ENCODE measurements at places on chromosomes 5 and 9.
A peak's percentile ranks its signal among the peaks of the same experiment; 100 is the strongest.

DNA sequence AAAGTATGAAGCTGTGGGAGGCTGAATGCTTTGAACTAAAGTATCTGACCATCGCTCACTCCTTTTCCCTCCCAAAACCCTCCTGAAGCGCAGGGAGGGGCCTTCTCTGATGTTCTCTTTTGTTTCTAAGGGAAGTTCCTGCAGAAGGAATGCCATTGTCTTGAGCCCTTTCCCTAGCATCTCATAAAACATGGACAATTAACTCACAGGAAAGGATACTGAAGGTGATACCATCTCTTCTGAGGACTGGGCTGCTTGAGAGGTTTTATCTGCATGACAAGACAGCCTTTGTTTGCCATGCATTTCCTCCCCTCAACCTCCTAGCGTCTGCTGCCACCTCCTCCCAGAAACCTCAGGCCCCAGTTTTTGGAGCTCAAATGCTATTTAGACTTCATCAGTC is 4.3 kb upstream of the RMND5B start:
- DNase-seq, result no peak

DNA sequence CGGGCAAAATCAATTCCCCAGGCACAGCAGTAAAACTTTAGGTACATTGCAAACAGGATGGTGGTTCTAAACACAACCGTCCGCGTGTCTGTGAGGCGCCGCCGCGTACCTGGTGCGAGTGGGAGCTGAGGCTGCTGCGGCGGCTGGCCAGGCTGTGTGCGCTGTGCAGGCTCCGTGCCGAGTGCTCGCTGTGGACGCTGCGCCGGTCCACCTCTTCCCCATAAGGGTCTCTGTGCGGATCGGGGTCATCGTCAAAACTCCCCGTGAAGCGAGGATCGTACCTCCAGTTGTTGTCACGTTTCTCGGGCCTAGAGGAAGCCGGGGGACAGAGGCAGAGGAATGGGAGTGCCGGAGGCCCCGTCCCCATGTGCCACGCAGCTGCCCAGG is 16.7 kb downstream of the SEC16A start:
- DNase-seq, result no peak

GRCh38 chr5:170818232-170818631 is 34.7 kb downstream of the GABRP start:
- DNase-seq, result no peak

- DNase-seq, result no peak
Measured at GRCh38 chr9:121233906-121234831, 32.5 kb upstream of the RAB14 start.

GRCh38 chr9:127397646-127398274 is 791 bp downstream of the SLC2A8 start:
- DNase-seq, result peak; percentile 19

DNA sequence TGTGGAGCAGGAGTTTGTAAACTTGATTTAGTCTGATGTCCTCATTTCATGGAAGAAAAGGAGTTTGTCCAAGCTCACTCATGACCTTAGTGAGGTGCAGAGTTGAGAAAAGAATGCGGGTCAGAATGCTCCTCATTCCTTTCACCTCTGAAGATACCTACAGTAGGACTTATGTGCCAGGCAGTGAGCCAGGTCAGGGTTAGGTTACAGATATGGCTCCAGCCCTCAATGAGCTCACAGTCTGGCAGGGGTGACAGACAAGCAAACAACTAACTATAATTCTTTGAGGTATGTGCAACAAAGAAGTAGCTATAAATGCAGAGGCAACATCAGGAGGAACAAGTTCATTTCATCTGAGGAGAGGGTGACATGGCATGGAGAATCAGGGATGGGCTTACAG is 102.5 kb downstream of the SPATA31D1 start:
- no peak for DNase-seq

GRCh38 chr9:110016340-110016739 is 191.6 kb downstream of the C9orf152 start:
- DNase-seq, result no peak

DNA sequence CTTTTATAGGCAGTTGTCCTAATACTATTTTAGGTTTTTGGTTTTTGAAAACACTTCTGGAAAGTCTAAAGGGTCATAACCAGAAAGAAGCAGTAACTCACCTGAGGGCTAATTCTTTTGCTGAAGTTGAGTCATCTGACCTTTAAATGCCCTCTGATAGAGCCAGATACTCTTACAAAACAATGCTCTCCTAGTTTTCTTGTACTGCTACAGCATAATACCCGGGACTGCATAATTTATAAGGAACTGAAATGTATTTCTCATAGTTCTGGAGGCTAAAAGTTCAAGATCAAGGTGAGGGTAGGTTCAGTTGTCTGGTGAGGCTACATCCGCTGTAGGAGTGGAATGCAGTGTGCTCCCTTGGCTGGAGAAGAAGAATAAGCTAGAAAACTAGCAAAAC is 670.3 kb downstream of the TLE4 start:
- DNase-seq, result no peak

- DNase-seq, result no peak
Measured at GRCh38 chr5:112025757-112026156, 268.8 kb upstream of the NREP start.

- DNase-seq, result no peak
Measured at GRCh38 chr9:33403941-33404787, 1.8 kb upstream of the AQP7 start.

DNA sequence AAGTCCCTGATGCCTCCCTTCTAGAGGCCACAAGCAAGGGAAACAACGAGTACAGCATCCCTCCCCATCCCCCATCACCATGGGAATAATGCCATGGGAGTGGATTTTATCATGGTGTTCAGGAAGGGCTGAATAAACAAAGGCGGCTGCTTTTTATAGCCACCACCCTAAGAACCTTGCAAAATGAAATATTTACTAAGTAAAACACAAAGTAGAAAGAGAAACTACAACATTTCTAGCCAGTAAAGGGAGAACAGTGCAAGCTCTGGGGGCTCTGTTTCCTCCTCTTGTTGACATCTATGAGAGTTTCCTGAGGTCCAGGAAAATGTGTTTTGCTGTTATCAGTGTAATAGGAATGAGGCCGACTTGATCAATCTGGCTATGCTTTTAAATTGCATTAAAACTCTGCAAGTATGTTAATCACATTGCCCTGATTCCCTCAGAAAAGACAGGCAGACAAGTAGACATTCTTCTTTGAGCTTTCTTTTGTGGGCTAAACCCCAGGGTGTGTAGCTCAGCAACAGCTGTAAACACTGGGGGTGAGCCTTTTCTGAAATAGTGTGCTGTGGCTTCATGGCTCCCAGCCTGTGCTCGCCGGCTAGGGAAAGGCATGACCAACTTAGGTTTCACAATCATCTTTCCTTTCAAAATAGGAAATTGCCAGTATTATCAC is 31.1 kb downstream of the SV2C start:
- no peak for DNase-seq

- DNase-seq, result no peak
Measured at GRCh38 chr9:100066539-100066938, 32.3 kb downstream of the ERP44 start.

- no peak for DNase-seq
Measured at GRCh38 chr5:152427721-152428120, 22.6 kb upstream of the NMUR2 start.

- DNase-seq, result no peak
Measured at GRCh38 chr9:121780177-121781040, 129.0 kb downstream of the DAB2IP start.

GRCh38 chr9:107933516-107933915 is 443.9 kb upstream of the KLF4 start:
- DNase-seq, result no peak

- DNase-seq, result no peak
Measured at GRCh38 chr9:114789006-114789405, 16.8 kb downstream of the TNFSF15 start.

GRCh38 chr9:128456613-128457061 is 831 bp downstream of the ODF2 start:
- peak; percentile 74 for DNase-seq

DNA sequence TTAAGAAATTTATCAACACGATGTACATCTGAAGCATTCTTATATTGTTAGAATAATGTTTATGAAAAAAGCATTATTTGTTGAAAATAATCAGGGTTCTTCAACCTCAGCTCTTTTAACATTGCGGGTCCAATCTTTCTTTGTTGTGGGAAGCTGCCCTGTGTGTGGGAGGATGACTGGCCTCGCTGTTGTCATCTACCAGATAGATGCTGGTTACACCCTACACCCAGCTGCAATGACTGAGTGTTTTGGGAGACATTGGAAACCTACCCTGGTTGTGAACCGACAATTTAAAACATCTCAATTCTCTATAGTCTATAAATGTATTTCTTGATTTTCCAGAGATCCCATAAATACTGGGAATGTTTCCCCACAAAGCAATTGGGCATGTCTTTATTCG is 794.2 kb upstream of the CDH10 start:
- no peak for DNase-seq

- DNase-seq, result no peak
Measured at GRCh38 chr5:33631139-33631538, 190.4 kb downstream of the TARS1 start.

DNA sequence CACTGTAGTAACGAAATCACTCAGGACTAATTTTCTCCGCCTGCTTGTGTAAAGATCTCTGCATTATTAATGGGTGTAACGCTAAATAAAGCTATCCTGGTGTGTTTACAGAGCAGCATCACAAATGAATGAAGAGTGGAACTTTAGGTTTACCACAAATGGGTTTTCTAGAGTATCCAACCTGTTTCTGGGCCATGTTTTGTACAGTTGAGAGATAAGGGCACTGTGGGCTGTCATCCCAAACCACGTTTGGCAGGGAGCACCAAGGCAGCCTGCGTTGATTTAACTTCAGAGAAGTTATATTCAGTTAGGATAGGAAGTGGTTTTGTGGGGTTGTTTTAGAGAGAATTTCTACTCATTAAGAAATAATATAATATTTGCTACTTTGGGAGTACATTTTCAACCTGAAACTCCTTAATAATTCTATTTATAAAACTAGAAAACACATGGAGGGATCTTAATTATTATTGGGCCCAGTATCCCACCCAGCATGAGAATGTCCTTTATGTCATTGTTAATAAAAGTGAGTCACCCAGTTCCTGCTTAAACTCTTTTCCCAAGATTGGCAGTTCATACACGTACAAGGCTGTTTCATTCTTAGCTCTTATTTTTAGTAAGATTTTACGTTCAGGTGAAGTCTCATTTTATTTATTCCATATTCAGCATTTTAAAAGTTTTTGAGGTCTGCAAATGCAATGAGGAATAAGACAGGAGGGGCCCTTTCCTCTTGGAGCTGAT is 8.0 kb downstream of the KCNN2 start:
- DNase-seq, result no peak

DNA sequence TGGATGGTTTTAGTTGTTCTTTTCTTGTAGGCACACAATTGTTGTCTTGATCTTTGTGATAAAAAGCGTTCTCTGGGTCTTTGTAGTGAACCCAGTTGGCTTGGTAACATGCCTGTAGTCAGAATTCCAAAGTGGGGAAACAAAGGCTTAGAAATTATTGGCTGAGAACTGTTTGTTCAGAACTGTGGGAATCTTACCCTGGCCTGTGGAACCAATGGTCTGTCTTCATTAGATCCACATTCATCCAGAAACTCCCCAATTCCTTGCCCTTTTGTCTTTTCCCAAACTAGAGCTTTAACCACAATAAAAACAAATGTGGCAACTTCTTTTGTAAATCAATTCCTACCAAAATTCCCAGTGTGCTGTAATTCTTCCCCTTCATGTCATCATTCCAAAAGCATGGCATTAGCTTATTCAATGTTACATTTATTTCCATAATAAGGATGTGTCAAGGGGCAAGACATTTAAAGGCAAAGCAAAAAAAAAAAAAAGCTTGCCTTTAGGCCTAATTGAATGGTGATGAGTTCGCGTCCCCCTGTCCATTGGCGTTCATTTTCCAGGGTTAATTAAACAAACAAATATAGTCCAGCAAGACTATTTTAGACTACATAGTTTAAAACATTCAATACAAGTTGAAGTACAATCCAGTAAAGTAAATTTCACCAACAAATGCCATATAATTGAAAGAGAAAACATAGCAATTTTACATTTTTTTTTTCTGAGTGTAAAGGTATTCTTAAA is 249.8 kb upstream of the ZNF608 start:
- DNase-seq, result no peak

DNA sequence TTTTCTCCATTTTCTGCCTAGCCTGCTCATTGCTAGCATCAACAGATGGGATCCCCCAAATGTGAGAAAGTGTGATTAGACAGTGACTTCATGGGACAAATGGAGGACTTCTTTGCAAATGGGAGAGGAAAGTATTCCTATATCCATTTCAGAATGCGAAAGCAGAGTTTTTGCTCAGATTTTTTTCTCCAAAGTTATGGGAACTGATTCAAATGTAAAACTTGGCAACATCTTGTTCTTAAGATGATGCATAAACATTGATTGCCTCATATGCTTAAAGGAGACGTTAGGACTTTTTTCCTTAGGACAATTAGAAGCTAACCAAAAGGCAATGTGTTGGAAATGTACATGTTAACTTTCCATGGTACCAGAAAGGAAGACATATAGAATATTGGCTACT is 704.3 kb upstream of the ZNF608 start:
- DNase-seq, result no peak

- no peak for DNase-seq
Measured at GRCh38 chr9:112575107-112575506, 88.5 kb downstream of the KIAA1958 start.

DNA sequence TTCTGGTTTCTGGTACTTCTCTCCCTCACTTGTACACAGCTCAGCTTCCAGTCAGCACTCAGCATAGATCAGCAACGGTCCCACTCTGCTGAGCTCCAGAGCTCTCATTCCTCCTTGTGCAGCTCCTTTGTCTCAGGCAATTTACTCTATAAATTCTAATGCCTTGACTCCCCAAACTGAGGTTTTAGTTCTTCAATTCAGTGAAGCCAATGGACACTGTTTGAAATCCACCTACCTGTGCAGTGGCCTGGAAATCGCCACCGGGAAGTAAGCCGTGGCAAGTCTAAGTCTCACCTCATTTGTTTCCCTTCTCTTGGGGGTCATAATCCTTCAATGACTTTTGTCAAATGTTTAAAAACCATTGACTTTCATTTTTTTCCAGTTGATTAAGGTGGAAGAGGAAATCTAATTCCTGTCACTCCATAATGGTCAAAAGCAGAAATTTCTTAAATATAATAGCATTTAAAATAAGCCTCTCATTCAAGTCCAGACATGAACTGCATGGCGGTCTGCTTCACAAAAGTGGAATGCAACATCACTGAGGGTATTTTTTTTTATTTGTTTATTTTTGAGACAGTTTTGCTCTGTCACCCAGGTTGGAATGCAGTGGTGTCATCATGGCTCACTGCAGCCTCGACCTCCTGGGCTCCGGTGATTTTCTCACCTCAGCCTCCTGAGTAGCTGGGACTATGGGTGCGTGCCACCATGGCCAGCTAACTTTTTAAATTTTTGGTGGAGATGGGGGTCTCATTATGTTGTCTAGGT is 79.6 kb downstream of the C7 start:
- DNase-seq, result no peak

GRCh38 chr5:150523472-150524350 is 15.8 kb downstream of the NDST1 start:
- no peak for DNase-seq

- no peak for DNase-seq
Measured at GRCh38 chr5:135010502-135011354, 23.3 kb downstream of the PITX1 start.

All from activated naive CD4-positive, alpha-beta T cell treated with Interleukin-2 at 50 U/mL for 16 hours (primary cell).